Stimulated activated CD8-positive, alpha-beta memory T cell treated with anti-CD3 and anti-CD28 coated beads, Interleukin-4, amount 100 ng/mL, for 4 hours (primary cell): ENCODE measurements at places on chromosomes 6 and 20.

DNA sequence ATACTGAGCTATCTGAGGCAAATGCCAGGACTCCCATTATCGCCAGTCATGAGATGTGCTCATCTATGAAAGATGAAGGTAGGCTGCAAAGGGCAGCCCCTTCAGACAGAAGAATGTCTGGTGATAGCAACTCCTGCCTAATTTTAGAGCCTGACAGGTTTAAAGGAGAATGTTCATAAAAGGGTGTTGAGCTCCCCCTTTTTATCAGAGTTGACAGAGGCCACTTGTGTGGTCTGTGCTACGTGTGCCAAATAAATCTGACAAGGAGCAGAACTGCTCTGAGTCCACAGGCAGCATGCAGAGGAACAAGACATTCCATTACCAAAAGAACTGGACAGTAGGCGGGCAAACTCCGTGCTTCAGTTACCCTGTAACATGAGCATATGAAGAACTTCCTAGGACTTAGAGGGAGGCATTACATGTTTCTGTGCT, 101.8 kb downstream of the PREP start:
- no peak for DNase-seq

DNA sequence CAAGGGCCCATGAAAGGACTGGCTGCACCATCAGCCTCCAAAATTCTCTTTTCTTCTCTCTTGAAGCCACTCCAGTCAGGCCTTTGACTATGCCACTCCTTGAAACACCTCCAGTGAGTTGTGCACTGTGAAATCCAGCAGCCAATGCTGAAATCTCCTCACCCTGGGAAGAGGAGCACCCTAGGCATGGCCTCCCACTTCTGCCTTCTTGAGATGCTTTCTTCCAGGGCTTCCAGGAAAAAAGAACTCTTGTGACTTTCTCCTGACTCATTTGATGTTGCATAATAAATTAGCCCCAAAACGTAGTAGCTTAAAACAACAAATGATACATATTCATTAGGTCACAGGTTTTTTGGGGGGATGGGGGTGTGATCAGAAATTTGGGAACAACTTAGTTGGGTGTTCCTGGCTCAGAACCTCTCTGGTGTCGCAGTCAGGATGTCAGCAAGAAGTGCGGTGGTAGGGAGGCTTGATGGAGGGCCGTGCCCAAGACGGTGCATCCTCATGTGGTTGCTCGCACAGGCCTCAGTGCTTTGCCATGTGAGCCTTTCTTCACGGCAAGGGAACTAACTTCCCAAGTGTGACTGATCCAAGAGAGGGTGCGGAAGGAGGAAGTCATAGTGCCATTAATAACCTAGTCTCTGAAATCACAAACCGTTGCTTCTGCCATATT, 12.1 kb downstream of the NCR2 start:
- DNase-seq, result no peak

- DNase-seq, result no peak
Measured at GRCh38 chr20:47008842-47009518, 114.3 kb downstream of the EYA2 start.

DNA sequence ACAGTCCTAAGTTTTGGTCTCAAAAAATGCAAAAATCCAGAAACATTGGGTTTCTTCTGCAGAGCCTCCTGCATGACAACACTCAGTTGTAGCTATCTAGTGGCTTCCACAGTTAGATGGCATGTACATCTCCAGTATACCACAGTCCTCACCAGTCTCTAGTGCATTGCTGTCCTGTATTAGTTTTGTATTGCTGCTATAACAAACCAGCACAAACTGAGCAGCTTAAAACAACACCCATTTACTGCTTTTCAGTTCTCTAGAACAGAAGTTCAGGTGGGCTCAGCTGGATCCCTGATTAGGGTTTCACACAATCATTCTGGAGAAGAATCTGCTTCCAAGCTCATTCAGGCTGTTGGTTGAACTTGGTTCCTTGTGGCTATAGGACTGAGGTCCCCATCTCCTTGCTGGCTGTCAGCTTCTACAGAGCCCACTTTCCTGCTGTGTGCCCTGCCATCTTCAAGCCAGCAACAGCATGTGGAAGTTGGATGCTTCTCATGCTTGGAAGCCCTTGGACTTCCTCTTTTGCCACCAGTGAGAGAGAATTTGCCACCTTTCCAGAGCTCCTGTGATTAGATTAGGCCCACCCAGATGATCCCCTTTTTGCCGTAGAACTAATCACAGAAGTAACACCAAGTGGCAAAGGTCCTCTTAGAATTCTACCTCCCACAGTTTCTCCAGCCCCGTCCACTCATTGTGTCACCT, 48.9 kb upstream of the TBC1D7 start:
- DNase-seq, result no peak

DNA sequence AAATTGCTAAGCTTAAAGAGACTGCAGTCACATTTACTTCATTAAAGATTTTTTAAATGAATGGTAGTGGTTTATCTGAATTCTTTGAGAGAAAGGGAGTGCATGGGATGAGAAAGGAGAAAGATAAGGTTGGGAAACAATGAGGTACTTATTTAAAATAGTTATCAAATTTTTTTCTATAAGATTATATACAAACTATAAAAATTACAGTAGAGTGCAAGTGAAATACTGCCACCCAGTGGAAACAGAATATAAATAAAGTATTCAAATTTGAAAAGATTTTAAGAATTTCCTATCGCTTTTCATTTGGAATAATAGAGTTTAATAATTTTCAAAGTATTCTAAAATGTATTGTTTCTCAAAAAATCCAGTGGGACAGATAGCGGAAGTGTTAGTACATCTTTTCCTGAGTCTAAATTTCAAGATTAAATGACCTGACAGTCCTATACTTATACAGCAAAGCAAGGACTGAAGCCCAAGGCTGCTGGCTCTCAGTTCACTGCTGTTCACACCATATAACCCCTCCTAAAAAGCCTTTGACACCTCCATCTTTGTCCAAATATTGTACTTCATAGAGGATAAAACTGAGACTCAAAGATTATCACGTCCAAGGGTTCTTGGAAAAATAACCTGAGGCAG, 31.1 kb downstream of the EPM2A start:
- DNase-seq, result no peak
